ENCODE measurements at places on chromosomes 2 and 18.
A peak's percentile ranks its signal among the peaks of the same experiment; 100 is the strongest.

DNA sequence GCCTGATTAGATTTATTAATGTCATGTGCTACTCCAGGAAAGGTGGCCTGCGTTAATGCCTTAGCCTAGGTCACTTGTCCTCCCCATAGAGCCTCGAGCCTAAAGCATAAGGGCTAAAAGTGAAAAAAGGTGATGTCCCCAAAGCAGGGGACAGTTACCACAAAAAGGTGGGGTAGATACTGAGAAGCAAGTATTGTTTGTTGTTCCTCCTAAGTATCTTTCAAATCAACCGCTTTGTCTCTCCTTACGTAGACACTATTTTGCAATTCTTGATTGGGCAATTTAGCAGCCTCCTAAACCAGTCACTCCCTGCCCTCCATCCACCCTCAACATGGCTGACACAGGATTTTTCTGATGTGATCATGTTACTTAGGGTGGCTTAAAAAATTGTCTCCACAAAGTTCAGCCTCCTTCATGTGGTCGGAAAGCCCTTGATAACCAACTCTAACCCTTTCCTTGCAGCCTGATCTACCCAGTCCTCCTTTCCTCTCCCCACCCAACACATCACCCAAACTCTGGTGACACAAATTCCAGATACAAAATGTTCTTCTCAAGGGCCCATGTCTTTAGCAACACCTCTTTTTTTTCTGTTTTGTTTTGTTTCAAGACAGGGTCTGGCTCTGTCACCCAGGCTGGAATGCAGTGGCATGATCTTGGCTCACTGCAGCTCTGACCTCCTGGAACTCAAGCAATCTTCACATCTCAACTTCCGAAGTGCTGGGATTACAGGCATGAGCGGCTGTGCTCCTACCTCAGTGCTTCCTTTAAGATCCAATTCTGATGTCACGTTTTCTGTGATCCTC is 6.9 kb downstream of the INHA start:
- no peak for DNase-seq

GRCh38 chr2:8346208-8346607 is 335.6 kb upstream of the ID2 start:
- no peak for DNase-seq

- DNase-seq, result peak; percentile 41
Observed at GRCh38 chr2:62475172-62476011, 30.6 kb downstream of the TMEM17 start.

- DNase-seq, result peak; percentile 61
Observed at GRCh38 chr2:109031476-109032228, 42.6 kb upstream of the EDAR start.

DNA sequence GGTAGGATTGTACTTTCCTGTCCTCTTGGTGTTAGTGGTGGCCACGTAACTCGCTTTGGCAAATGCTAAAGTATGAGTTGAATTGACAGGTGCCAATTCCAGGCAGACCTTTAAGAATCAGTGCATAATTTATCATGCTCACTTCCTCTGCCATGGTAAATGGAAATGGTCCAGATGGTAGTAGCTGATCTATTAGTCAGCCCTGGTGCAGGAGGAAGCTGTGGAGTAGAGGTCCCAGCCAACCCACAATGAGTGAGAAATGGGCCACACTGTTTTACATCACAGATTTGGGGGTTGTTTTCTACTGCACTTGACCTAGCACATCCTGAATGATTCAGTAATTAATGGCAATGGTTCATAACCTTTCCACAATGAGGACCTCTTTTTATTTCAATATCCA is 104.4 kb downstream of the RGPD3 start:
- DNase-seq, result no peak

GRCh38 chr2:12032398-12032797 is 286.0 kb downstream of the LPIN1 start:
- no peak for DNase-seq

Data from muscle of back (tissue), 13 donors.